ENCODE measurements at places on chromosomes 6 and 20. TPM values are rescaled to one million over a fixed set of nuclear protein-coding genes. Genes with fewer than 3 reads are reported as not detected.

Gene OR2J1
- total RNA-seq = not detected

Gene HLA-DQB2
- total RNA-seq = 1.3 TPM

Gene CLVS2
- not detected for total RNA-seq

DNA sequence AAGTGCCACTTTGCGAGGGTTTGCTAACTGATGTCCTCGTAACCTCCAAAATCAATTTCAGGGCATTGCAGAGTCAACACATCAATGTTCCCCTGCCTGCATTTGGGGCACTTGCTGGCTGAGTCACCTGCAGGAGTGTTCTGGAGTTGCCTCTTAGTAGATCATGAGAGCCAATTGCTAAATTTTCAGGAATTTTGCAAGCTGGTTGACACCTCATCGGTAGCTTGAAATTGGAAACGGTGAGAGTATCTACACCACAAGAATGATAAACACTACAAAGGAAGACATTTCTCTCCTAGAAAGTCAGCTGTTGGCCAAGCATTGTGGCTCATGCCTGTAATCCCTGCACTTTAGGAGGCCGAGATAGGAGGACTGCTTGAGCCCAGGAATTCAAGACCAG, 10.8 kb upstream of the BFSP1 start:
- H3K27me3 ChIP-seq = no peaks in the 10 kb centered on the region
- no peak overlapping the region for H3K4me3 ChIP-seq
- no peak for DNase-seq
- H3K27ac ChIP-seq = peak overlapping the region; percentile 19

- no peaks in the 10 kb centered on the region for H3K36me3 ChIP-seq
- H3K4me3 ChIP-seq = no peak overlapping the region
- no peaks in the 10 kb centered on the region for H3K27me3 ChIP-seq
- DNase-seq = no peak
These were observed 1163.6 kb upstream of the CITED2 start for GRCh38 chr6:140537834-140538705.

Gene POPDC3
- total RNA-seq = 0.98 TPM

DNA sequence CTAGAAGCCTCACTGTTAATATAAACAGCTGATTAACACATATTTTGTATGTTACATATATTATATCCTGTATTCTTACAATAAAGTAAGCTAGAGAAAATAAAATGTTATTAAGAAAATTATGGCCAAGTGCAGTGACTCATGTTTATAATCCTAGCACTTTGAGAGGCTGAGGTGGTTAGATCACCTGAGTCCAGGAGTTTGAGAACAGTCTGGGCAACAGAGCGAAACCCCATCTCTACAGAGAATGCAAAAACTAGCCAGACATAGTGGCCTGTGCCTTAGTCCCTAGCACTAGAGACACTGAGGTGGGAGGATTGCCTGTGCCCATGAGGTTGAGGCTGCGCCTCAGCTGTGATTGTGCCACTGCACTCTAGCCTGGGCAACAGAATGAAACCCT, 81.9 kb downstream of the NCOA3 start:
- H3K27me3 ChIP-seq = no peaks in the 10 kb centered on the region
- H3K36me3 ChIP-seq = no peaks in the 10 kb centered on the region
- no peaks in the 10 kb centered on the region for H3K4me1 ChIP-seq
- no peak for DNase-seq
- H3K27ac ChIP-seq = no peak overlapping the region
- H3K4me3 ChIP-seq = no peak overlapping the region

GRCh38 chr6:64520050-64520449, 884.4 kb downstream of the PHF3 start:
- no peaks in the 10 kb centered on the region for H3K27me3 ChIP-seq
- no peaks in the 10 kb centered on the region for H3K36me3 ChIP-seq
- H3K4me1 ChIP-seq = no peaks in the 10 kb centered on the region
- H3K4me3 ChIP-seq = no peak overlapping the region

GRCh38 chr6:131061041-131061750, 1.8 kb downstream of the EPB41L2 start:
- H3K27me3 ChIP-seq = no peaks in the 10 kb centered on the region
- H3K36me3 ChIP-seq = no peaks in the 10 kb centered on the region
- no peaks in the 10 kb centered on the region for H3K4me1 ChIP-seq
- peak overlapping the region; percentile 96 for H3K4me3 ChIP-seq
- DNase-seq = no peak
- peak overlapping the region; percentile 89 for H3K27ac ChIP-seq

DNA sequence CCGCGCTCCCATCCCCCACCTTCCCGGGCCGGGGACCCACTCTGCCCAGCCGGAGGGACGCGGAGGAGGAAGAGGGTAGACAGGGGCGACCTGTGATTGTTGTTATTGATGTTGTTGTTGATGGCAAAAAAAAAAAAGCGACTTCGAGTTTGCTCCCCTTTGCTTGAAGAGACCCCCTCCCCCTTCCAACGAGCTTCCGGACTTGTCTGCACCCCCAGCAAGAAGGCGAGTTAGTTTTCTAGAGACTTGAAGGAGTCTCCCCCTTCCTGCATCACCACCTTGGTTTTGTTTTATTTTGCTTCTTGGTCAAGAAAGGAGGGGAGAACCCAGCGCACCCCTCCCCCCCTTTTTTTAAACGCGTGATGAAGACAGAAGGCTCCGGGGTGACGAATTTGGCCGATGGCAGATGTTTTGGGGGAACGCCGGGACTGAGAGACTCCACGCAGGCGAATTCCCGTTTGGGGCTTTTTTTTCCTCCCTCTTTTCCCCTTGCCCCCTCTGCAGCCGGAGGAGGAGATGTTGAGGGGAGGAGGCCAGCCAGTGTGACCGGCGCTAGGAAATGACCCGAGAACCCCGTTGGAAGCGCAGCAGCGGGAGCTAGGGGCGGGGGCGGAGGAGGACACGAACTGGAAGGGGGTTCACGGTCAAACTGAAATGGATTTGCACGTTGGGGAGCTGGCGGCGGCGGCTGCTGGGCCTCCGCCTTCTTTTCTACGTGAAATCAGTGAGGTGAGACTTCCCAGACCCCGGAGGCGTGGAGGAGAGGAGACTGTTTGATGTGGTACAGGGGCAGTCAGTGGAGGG, 2.8 kb downstream of the SOX4 start:
- peak overlapping the region; percentile 97 for H3K27ac ChIP-seq
- H3K4me3 ChIP-seq = peak overlapping the region; percentile 88
- H3K27me3 ChIP-seq = no peaks in the 10 kb centered on the region
- peaks cover 8% of the 10 kb centered on the region for H3K4me1 ChIP-seq
- peak; percentile 61 for DNase-seq
- no peaks in the 10 kb centered on the region for H3K36me3 ChIP-seq

- no peak overlapping the region for H3K27ac ChIP-seq
- H3K27me3 ChIP-seq = no peaks in the 10 kb centered on the region
- no peak for DNase-seq
- no peaks in the 10 kb centered on the region for H3K4me1 ChIP-seq
These were observed 591.4 kb downstream of the RNF144B start for GRCh38 chr6:18978337-18979128.
